ENCODE measurements at places on chromosomes 11 and 22.
A peak's percentile ranks its signal among the peaks of the same experiment; 100 is the strongest.

DNA sequence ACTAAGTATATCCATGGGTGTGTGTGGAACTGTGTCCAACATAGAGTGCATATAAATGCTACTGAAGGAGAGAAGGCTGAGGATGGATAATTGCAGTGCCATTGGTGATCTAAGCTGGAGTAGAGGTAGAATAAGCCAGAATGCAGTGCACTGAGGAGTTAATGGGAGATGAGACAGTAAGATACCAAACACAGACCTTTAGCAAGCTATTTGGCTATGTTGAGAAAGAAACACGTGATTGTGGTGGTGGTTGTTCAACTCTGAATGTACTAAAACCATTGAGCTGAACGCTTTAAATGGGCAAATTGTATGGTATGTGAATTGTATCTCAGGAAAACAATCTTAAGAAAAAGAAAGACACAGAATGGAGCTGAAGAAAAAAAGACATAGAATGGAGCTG is 22.8 kb downstream of the JAML start:
- no peak for DNase-seq

DNA sequence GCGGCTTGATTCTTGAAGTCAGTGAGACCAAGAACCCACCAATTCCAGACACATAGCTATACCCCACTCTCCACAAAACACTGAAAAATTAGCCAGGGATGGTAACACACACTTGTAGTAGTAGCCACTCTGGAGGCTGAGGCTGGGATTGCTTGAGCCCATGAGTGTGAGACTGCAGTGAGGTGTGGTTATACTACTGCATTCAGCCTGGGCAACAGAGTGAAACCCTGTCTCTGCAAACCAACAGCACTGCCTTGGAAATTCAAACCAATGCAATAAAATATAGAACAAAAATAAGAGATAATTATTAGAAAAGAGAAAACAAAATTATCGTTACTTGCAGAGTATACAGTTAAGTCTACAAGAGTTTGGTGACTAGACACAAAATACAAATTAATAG is 20.2 kb upstream of the PRDM10 start:
- peak; percentile 40 for DNase-seq

- peak; percentile 52 for DNase-seq
Observed at GRCh38 chr22:41768430-41768829, 32.0 kb upstream of the CCDC134 start.

DNA sequence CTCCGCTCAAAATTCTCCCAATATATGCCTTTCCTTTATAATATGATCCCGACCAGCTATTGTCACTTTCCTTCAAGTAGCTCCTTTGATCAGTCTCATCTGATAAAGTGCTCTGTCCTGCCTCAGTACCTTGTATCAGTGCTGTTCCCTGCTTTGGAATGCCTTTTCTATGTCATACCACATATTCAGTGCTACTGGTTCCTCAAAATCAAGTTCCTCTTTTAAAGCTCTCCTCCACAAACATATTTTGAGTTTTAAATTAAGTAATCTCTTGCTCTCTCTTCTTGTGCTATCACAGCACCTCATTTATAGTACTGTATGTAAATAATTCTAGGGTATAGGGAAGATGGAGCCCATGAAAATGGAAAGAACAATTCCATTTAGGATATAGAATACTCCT is 137.1 kb upstream of the CTSC start:
- peak; percentile 82 for DNase-seq

GRCh38 chr11:88106666-88107065 is 68.6 kb downstream of the RAB38 start:
- DNase-seq, result no peak

GRCh38 chr11:62677714-62678113 is 1.2 kb downstream of the UBXN1 start:
- DNase-seq, result no peak

DNA sequence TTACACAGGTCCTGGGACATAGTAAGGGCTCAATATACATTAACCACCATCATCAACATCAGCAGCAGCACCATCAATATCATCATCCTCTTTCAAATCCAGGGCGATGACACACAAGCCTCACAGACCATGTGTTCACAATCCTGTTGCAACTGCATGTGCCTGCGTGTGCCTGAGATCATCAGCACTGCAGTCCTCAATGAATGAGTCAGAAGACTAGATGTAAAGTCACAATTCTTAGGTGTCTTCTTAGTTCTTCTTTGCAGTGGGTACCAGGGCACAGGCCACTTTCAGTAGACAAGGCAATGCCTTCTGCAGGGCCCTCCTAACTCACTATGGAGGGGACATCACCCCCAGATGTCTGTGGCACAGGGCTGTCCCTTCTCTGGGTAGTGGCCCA is 111.1 kb downstream of the MYO18B start:
- DNase-seq, result no peak

GRCh38 chr11:46309814-46310259 is 32.4 kb downstream of the CREB3L1 start:
- DNase-seq, result peak; percentile 14

DNA sequence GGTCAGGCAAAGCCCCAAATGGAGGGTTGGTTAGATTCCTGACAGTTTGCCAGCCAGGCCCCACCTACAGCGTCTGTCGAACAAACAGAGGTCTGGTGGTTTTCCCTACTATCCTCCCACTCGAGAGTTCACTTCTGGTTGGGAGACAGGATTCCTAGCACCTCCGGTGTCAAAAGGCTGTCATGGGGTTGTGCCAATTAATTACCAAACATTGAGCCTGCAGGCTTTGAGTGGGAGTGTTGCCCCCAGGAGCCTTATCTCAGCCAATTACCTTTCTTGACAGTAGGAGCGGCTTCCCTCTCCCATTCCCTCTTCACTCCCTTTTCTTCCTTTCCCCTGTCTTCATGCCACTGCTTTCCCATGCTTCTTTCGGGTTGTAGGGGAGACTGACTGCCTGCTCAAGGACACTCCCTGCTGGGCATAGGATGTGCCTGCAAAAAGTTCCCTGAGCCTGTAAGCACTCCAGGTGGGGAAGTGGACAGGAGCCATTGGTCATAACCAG is 4.7 kb upstream of the TTC36 start:
- DNase-seq, result peak; percentile 25

GRCh38 chr11:63906087-63906486 is 10.9 kb downstream of the RCOR2 start:
- DNase-seq, result no peak

GRCh38 chr11:110601936-110602335 is 110.3 kb downstream of the ARHGAP20 start:
- DNase-seq, result no peak

GRCh38 chr11:17459236-17459896 is 17.3 kb downstream of the ABCC8 start:
- DNase-seq, result no peak

- no peak for DNase-seq
Observed at GRCh38 chr11:5279471-5280090, 9.8 kb upstream of the HBE1 start.

GRCh38 chr11:100940111-100940510 is 189.5 kb downstream of the PGR start:
- DNase-seq, result no peak

GRCh38 chr22:25153961-25154666 is 45.5 kb upstream of the CRYBB3 start:
- DNase-seq, result no peak

GRCh38 chr22:25357606-25358420 is 138.4 kb downstream of the CRYBB2 start:
- no peak for DNase-seq

- no peak for DNase-seq
Observed at GRCh38 chr22:29937940-29938693, 55.1 kb downstream of the MTMR3 start.

DNA sequence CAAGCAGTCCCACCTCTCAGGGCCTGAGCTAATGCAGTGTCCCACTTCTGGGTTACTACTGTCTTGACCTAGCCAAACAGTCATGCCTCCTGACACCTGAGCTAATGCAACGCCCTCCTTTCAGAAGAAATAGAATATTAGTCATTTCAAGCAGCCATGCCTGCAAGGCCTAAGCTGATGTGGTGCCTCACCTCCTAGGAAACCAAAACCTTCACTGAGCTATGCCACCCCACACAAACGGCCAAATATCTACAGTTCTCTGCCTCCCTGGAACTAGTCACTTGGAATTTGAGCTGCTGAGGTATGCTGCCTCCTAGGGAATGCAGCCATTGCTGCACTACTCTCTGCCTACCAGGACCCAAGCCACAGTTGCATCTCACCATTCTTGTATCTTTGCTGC is 8.3 kb upstream of the MS4A6E start:
- no peak for DNase-seq
